Stimulated activated CD8-positive, alpha-beta memory T cell treated with anti-CD3 and anti-CD28 coated beads, Interleukin-2, amount 100 ng/mL, for 48 hours (primary cell): ENCODE measurements at places on chromosomes 7 and 10.

DNA sequence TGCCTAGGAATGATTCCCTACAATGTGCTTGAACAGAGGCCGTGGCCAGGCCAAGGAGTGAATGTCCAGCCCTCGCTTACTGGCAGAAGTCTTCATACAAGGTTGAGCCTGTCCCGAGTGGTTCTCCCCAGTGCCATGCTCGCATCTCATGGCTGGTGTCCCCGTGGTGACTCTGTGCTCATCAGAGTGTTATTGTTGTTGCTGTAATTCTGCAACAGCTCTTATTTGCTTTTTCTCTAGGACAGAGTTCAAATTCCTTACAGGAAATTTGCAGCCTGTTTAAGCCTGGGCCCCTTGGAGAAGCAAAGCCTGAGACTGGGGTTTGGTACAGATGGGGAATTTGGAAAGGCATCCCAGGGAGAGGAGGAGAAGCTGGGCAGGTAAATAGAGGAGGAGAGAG lies 157.7 kb upstream of the PRR15 start:
- DNase-seq = no peak

- no peak for DNase-seq
These were observed 132.4 kb upstream of the PALS2 start for GRCh38 chr7:24440892-24441291.

DNA sequence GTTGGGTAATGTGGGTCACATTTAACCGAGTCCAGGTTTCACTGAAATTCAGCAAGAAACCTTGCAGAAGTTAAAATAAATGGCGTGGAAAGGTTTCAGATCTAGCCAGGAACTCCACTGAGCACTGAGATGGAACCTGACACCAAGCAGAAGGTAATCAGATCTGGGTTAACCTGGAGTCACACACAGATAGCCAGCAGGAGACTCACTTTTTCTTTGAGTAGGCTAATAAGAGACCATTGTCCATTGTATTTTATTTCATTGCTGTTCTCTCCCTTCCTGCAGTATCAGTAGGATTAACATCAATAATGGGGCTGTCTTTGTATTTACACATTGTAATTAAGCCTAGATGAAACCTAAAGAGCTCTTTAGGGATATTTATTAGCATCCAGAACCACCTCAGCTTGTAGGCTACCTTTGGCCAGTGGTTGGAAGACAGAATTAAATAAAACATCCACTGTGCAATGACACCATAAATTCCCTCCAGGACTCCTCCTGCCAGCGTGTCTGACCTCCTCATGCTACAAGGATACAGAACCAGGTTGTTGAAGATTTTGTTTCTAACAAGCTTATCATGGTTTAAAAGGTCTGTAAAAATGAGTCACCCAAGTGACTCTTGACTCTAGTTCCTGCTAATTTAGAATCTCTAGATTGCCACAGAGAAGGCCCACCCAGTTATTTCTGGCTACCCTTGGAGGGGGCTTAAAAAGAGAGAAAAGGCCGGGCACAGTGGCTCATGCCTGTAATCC lies 151.1 kb downstream of the SORCS1 start:
- DNase-seq = no peak

DNA sequence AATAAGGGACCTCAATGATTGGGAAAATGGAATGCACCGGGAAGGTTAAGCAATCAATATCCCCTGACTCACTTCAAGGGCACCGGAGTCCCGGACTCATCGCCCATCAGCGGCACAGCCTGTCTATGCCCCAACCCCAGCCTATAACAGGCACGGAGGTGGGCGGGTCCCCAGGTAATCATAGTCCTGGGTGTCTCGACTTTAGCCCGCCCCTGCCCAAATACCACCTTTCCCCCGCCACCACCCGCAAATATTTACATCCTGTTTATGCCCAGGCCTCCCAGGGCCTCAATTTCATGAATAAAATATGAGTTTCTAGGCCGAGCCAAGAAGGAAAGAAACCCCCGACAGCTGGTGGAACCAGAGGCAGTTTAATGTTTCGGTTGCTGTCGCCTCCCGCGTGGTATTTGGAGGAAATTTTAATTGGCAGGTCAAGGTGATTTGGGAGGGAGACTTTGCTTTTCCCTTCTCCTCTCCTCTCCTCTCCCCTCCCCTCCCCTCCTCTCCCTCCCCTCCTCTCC lies 15.6 kb upstream of the RFC2 start:
- DNase-seq = no peak

- DNase-seq = no peak
These were observed 56.9 kb upstream of the CHST15 start for GRCh38 chr10:124150189-124150806.

DNA sequence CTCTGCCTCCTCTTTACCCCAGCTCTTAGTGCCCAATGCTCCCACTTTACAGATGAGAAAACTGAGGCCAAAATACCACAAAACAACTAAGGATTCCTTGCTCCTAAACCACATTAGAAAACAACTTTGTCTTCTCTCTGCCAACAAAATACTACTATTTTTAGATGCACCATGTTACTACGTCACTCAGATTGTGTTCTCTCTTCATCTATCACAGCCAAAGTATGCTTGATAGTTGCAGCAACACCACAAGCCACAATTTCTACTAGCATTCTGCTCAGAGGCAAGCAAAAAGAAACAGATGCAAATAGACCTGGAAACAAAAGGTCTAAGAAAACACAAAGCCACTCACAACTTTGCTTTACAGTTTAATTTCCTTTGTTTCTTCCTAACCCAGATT lies 3.3 kb upstream of the PDE1C start:
- no peak for DNase-seq
